ENCODE measurements at places on chromosomes 6 and 20.

DNA sequence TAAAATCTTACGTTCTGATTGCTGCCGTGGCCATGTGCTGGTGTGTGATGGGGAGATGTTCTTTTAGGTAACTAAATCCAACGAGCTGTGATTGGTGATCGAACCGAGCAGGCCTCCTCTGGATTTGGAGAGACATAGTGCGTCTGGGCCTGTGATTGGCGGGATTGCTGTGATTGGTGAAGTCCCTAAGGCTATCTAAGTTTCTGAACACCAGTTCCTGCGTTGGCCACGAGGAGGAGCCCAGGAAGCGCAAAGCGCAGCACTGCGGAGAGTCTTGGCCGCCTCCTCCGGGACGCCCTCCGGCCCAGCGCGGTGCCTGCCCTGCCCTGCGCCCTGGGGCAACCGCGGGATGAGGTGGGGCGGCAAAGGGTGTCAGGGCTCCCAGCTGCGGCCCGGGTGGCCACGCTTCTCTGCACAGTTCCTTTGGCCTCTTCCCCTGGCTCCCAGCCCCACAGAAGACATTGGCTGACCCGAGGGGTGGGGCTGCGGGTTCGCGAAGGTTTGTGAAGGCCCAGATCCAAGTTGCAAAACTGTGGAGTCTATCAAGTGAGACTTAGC, 33.0 kb downstream of the HNF4A start:
- peak; percentile 9 for DNase-seq

DNA sequence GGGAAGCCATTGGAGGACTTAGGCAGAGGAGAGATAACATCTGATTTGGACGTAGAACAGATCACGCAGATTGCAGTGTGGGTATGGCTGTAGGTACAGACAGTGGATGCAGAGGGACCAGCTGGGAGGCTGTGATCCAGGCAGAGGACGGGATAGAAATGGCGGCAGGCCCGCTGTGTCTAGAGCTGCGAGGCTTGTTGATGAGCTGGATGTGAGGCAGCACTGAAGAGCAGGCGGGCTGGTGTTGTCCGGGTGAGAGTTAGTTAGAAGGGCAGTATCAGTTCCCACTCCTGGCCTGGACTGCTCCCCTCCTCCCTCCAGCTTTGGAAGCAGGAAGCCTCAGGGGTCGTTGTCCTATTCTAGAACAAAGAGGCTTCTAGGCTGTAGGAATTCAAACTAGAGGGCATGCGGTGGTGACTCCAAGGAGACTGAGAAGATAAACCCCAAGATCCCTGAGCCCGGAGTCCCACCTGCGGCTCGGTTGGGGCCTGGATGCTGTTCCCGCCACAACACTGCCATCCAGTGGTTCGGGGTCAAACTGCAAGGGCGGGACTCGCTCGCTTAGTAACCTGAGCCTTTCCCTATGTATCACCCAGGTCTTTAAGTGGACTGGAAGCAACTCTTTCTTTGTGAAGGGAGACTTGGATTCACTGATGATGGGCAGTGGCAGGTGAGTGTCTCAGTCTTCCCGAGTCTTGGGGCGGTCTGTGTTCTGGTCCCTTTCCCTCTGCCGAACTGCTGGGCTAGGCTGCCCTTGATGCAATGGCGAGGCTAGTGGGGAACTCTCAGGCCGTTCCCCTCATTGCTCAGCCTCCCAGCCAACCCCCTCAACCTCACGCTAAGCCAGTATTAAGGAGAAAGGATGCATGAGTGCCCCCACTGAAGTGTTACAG, 11.2 kb downstream of the TLDC2 start:
- peak; percentile 46 for DNase-seq

DNA sequence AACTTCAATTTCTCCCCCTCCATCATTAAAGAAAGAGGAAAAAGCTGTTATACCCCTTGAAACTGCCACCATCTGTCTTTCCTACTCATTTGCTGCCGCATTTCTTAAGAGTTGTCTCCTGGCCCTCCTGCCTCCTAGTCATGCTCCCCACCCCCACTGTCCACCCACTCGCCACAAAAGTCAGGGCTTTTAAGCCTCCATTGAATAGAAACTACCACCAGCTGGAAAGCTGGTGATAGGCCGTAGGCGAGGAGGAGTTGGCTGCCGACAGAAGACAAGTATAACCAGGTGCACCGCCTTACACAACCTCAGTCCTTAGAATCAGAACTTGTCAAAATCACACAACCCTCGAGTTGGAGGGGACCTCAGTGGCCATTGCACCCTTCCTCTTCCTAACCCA, 67.6 kb downstream of the B3GAT2 start:
- no peak for DNase-seq

- no peak for DNase-seq
Observed at GRCh38 chr6:23531666-23532065, 594.3 kb upstream of the NRSN1 start.

GRCh38 chr6:106735136-106735633, 105.8 kb downstream of the QRSL1 start:
- DNase-seq, result no peak

DNA sequence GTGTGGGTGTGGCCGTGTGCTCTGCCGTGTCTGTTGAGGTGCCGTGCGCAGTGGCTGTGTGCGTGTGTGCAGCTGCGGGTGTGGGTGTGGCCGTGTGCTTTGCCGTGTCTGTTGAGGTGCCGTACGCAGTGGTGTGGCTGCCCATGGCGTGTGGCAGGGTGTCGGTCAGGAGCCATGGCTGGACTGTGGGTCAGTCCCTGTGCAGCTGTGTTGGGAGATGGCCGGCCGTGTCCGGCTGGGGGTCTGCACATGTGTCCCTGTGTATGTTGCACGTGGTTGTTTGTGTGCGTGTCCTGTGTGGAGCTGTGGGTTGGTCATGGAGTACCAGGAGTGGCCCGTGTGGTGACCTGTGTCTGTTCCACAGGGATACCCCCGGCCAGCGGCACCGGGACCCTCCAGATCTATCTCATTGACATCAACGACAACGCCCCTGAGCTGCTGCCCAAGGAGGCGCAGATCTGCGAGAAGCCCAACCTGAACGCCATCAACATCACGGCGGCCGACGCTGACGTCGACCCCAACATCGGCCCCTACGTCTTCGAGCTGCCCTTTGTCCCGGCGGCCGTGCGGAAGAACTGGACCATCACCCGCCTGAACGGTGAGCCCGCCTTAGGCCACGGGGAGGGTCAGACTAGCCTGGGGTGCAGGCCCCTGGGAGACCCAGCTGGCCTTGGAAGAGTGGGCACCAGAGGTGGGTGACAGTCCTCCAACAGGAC, 137.7 kb downstream of the TAF4 start:
- DNase-seq, result no peak

- no peak for DNase-seq
Observed at GRCh38 chr6:118865100-118865391, 28.9 kb upstream of the ASF1A start.

DNA sequence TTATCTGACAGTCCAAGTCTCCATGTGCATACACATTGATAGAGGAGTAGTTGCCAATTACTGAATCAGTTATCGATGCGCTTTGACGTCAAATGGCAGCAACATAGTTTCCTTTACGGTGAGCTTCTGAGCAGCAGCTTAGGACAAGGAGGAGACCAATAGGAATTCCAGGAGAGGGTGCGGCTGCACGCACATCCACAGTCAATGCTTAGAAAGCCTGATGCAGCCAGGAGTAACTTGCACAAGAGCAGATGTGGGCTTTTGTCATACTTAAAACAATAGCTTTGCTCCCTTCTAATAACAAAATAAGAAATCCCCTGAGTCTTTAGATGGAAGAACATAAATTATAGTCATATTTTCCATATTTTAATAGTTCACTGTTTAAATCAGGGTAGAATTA, 442.1 kb downstream of the BCKDHB start:
- no peak for DNase-seq

DNA sequence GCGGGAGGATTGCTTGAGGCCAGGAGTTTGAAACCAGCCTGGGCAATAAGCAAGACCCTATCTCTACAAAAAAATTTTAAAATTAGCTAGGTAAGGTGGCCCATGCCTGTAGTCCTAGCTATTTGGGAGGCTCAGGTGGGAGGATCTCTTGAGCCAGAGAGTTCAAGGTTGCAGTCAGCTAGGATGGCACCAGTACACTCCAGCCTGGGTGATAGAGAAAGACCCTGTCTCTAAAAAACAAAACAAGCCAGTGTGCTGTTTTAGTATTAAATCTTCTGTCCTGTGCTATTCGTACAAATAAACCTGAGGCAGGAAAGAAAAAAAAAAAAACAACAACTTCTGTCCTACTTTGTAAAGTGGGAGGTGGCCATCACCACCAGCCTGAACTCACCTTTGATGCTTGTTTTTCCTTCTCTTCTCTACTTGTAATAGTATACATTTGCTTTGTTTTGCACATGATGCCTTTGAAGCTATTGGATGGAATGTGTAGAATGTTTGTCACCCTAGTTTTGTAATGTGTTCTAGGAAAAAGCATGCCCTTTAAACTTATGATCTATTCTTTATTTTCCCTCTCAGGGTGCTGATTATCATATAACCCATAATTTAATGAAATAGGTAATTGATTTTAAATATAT, 102.5 kb downstream of the CRYBG1 start:
- DNase-seq, result no peak

- no peak for DNase-seq
Observed at GRCh38 chr6:31717499-31718222, 2.5 kb downstream of the LY6G6D start.

DNA sequence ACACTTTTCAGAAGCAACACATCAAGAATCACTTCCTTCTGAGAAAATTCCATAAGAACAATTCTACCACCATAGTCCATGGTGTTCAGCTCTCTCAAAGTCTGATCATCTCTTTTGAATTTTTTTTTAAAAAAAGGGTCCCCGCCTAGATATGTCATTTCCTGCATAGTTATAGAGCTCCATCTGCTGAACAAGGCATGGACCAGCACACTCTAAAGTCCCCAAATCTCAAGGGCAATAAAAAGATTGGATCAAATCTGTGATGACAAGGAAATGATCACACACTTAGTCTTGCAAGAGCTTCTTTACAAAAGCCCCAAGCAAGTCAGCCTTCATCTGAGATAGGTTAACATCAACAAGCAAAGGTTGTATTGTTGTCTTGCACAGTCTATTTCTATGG, 100.7 kb upstream of the STMND1 start:
- DNase-seq, result no peak

DNA sequence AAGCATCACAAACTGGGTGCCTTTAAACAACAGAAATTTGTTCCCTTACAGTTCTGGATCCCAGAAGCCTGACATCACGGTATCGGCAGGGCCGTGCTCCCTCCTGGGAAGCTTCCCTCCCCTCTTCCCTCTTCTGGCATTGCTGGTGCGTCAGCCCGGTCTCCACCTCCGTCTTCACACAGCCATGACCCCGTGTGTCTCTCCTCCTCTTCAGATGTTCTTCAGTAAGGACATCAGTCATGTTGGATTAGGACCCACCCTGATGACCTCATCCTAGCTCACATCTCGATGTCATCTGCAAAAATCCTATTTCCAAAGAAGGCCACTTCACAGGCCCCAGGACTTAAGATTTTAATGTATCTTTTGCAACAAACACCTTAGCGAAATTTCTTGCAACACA, 38.4 kb upstream of the TBXT start:
- DNase-seq, result no peak

GRCh38 chr20:16025084-16025483, 548.2 kb downstream of the KIF16B start:
- DNase-seq, result no peak

GRCh38 chr20:59027741-59028320, 4.3 kb downstream of the ATP5F1E start:
- no peak for DNase-seq

- DNase-seq, result no peak
Observed at GRCh38 chr20:50517817-50518154, 7.6 kb downstream of the PTPN1 start.

DNA sequence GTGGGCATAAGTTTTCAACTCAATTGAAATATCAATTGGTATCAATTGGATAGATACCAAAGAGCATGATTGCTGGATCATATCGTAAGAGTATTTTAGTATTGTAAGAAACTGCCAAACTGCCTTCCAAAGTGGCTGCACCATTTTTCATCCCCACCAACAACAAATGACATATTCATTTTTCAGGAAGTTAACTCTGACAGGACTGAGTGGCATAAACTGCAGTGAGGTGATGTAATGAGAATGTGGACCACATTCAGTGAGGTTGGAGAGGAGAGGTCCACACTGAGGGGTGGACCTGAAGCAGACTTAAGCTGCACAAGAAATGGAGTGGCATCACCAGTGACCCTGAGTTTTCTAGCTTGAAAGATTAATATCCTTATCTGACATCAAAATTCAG, 11.6 kb upstream of the CALHM6 start:
- no peak for DNase-seq

DNA sequence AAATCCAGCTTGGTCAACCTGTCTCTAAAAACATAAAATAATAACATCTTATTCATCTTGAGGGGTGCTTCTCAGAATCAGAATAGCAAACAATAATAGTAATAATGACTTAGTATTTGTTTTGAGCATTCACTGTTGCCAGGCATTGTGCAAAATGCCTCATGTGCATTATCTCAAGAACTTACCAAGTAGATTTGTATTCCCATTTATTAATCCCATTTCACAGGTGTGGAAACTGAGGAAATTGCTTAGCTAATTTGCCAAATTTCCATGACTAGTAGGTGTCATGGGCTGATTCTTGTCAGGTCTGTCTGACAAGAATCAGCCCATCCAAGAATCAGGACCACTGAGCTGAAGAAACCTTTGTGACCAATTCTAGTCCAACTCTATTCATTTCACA, 5.5 kb downstream of the TTBK1 start:
- no peak for DNase-seq

DNA sequence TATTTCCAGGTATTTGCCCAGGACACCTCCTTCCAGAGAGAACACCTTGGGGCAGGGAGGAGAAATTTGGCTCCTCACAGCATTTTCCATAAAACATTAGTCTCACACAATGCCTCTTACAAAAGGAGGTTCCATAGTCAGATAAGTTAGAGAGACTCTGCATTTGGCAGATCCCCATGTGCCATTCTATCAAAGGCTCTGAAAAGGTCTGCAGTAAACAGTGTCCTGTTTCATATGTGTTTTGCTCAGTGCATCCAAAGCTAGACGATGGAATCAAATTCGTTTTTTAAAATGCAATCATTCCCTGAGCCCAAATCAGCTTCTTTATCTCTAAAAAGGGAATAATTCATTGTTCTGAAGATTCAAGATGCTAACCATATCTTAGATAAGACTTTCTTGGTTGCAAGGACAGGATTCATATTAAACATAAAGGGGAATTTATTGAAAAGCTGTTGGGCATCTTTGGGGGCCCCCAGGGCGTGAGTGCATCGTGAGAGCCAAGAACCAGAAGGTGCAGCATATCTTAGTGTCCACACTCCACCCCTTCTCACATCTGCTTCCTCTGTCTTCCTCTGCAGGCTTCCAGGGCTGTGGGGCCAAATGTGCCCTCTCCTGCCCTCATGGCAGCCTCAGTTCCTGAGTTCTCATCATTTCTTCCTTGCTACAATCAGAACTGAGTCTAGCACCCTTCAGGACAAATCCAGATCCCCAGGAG, 41.4 kb upstream of the MLN start:
- no peak for DNase-seq
